ENCODE measurements at places on chromosomes 4 and X. TPM values are rescaled to one million over a fixed set of nuclear protein-coding genes. Genes with fewer than 3 reads are reported as not detected.
A peak's percentile ranks its signal among the peaks of the same experiment; 100 is the strongest.

GRCh38 chr4:79173186-79173585 lies 152.7 kb downstream of the NAA11 start:
- DNase-seq, result no peak

DNA sequence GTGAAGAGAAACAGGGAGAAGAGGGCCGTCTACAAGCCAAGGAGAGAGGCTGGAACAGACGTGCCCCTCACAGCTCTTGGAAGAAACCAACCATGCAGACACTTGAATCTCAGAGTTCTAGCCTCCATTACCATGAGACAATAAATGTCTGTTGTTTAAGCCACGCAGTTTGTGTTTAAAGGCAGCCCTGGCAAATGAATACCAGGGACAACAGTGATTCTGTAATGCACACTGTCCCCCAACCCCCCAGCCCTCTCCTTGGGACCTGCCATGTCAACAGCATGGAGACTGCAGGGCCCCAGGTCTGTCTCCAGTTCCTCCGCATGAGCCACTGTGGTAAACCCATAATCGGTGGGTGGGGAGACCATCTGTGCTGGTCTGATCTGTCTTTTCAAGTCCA lies 348.0 kb upstream of the KLF3 start:
- no peak for DNase-seq

- DNase-seq, result peak; percentile 81
These were observed 10.2 kb upstream of the MSANTD1 start for GRCh38 chr4:3238721-3239120.

Gene MTTP
- 0.79 TPM for total RNA-seq

Gene TMSB15C
- total RNA-seq, result 0.72 TPM

DNA sequence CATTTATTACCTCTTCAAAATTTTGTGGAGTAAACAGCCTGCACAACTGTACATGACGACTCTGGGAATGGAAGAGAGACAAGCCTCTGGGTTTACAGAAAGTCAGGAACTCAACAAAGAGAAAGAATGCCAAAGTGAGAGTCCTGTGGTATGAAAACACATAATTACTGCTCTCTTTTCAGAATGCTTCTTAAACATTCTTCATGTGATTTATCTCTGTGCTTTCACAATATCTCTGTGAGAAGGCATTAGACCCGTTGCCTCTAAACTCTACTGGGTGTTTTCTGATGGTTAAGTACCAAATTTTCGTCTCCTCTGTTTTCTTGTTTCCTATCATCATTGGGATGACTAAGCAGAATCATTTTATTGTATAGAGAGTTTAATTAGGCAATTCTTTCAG lies 966.6 kb upstream of the SLIT2 start:
- no peak for DNase-seq

- DNase-seq, result no peak
These were observed 72.6 kb upstream of the DHX15 start for GRCh38 chr4:24656906-24657305.

Gene IL2
- total RNA-seq, result 1.8 TPM

GRCh38 chrX:39682778-39683177 lies 415.0 kb downstream of the BCOR start:
- no peak for DNase-seq

Gene SRPK3
- 0.44 TPM for total RNA-seq

DNA sequence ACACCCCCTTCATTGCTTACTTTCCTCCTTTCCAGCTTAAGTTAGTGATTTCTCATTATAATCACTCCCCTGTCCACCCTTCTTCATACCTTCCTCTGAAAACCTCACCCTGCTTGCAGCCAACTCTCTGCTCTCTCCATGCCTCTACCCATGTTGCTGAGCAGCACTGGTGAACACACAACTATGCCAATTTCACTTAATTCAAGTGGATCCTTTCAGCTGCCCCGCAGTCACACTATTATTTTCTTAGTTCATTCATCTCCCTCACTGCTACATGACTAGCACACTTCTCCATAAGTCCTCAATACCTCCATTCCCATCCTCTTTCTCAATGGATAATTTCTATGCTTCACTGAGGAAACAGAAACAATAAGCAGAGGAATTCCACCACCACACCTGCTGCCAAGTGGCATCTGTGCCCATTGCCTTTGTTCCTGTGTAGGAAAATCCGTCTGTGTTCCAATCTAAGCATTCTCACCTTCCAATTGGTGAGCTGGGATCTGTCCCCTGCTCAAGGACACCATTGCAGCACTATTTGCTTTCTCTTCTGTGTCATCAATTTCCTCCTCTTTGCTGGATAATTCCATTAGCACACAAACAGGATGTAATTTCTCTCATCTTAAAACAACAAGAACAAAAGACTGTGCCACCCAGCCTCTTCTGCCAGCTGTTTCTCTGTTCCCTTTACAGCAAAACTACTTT lies 25.2 kb upstream of the PRSS48 start:
- no peak for DNase-seq

Gene UCHL1
- total RNA-seq, result 5.2 TPM

GRCh38 chr4:67861513-67861912 lies 22.3 kb downstream of the TMPRSS11D start:
- DNase-seq, result no peak

Gene KIT
- total RNA-seq, result 17.5 TPM

- no peak for DNase-seq
These were observed 41.9 kb upstream of the PDGFRA start for GRCh38 chr4:54187148-54187547.

DNA sequence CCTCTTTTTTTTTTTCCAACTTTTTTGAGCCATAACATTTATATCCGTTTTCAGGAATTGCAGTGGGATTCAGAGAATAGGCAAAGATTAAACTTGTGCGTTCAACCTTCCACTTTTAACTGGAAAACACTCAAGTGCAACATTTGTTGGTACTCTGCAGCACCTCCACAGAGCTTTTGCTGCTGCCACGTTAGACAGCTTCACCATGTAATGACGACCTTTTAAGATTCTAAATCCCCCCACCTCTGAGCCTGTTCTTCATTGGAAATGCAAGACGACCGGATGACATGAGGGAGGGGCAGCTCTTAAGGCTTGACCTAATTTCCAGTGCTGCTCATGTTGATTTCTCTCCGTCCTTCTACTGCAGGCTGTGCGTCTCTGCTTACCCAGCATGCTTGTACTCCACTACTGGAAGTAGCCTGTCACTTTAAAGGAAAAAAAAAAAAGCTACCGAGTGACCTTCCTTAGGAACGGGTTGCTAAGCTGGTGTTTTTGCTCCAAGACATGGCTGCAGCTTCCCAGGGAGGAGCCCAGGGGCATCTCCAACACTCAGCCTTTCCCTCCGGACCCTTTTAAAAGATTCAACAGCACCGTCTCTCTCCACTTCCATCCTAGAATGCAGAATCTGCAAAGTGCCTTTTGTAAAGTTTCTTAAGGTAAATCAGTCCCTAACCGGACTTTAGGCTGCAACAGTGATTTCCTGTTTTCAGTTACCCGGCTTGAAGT lies at the start of gene CC2D2A:
Gene CC2D2A (plus strand): TSS at position 481 of the 726 bp plus-strand sequence. CDS start 6,051 bp downstream, outside the sequence.
- DNase-seq, result no peak

- peak; percentile 34 for DNase-seq
These were observed 27.8 kb downstream of the DIPK2B start for GRCh38 chrX:45172890-45173289.

GRCh38 chr4:159075531-159075932 lies 27.3 kb upstream of the RAPGEF2 start:
- DNase-seq, result no peak

Gene ODAPH
- not detected for total RNA-seq

DNA sequence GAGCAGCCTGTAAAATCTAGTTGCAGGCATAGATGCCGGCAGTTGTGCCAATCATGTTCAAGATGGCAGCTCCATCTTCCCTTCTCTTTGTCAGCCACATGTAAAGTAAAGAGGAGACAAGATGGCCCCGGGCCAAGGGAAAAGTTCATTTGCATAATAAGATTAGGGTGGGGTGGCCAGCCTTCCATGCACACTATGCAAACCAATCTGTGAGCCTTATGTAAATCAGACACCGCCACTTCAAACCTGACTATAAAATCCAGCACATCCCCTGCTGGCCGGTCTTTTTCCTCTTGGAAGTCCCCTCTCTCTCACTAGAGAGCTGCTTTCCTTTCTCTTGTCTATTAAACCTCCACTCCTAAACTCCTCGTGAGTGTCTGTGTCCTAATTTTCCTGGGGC lies 78.9 kb upstream of the CBR4 start:
- DNase-seq, result no peak

Gene ZIC3
- total RNA-seq, result not detected

GRCh38 chrX:13808293-13808692 lies 8.6 kb downstream of the GPM6B start:
- DNase-seq, result no peak

DNA sequence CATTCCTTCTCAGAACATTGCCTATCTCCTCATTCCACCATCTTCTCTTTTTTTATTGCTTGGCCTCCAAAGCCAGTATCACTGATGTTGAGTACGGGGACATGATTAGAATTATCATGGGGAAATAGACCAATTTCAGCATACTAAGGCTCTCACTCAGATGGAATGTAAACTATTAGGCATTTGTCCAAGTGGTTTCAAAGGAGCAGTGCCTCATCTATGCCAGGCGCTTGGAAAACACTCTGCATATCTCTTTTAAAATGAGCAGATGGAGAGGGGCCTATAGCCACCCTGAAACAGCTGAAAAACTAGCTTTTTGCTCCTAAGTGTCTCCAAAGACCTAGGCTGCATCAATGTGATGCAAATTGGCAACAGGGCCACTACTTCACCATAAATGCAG lies 150.8 kb upstream of the DIPK2B start:
- DNase-seq, result no peak

Gene VGLL1
- total RNA-seq, result not detected

Gene F8A3
- 8.1 TPM for total RNA-seq

- no peak for DNase-seq
These were observed 18.4 kb upstream of the P2RY8 start for GRCh38 chrX:1555370-1555769.

DNA sequence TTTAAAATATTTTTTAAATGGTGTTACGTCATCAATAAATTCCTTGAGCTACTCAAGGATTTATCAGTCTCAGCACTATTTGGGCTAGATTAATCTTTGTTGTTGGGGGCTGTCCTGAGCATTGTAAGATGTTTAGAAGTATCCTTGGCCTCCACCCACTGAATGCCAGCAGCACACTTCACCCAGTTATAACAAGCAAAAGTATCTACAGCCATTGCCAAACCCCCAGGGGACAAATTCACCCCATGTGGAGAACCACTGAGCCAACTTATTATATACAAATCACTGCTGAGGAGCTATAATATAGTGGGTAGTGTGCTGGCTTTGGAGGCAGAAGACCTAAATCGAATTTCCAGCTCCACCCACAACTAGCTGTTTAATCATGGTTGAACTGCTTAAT lies 58.3 kb downstream of the ATP10D start:
- no peak for DNase-seq

DNA sequence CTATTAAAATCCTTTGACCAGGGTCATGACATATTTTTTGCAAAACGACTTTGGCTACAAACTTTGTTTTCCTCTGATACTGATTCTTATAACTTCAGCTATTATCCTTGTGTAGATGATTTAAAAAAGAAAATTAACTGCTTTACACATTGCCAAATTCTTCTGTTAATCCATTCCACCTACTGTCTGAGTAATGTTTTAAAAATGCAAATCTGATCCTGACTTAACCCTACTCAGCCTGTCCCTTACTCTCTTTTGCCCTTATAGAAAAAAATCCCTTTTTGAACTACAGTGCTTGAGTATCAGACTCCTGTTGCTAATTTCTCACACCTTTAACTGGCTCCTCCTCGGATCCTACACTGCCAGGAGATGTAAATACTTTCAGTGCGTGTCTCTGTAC lies 723.1 kb downstream of the ADGRL3 start:
- DNase-seq, result no peak

Gene FOXO4
- 29.7 TPM for total RNA-seq

- DNase-seq, result no peak
These were observed 159.0 kb downstream of the LRBA start for GRCh38 chr4:150855981-150856510.

GRCh38 chr4:53315300-53315699 lies 50.6 kb downstream of the SCFD2 start:
- no peak for DNase-seq

DNA sequence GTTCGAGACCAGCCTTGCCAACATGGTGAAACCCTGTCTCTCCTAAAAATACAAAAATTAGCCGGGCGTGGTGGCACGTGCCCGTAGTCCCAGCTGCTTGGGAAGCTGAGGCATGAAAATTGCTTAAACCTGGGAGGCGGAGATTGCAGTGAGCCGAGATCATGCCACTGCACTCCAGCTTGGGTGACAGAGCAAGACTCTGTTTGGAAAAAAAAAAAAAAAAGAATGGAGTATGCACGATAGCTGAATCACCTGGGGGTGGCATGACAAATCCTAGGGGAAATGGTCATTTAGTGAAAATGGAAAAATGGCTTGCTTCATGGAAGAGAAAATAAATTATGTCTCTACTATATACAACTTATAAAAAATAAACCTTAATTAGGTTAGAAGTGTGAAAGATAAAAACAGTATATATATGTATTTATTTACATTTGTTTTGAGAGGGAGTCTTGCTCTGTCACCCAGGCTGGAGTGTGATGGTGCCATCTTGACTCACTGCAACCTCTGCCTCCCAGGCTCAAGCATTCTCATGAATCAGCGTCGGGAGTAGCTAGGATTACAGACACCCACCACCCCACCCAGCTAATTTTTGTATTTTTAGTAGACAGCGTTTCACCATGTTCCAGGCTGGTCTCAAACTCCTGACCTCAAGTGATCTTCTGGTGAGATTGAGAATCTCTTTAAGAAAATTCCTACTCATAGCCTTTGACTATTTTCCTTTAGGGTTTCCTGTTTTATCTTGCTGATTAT lies 19.3 kb upstream of the ING2 start:
- no peak for DNase-seq

Gene CFP
- total RNA-seq, result 10.5 TPM

DNA sequence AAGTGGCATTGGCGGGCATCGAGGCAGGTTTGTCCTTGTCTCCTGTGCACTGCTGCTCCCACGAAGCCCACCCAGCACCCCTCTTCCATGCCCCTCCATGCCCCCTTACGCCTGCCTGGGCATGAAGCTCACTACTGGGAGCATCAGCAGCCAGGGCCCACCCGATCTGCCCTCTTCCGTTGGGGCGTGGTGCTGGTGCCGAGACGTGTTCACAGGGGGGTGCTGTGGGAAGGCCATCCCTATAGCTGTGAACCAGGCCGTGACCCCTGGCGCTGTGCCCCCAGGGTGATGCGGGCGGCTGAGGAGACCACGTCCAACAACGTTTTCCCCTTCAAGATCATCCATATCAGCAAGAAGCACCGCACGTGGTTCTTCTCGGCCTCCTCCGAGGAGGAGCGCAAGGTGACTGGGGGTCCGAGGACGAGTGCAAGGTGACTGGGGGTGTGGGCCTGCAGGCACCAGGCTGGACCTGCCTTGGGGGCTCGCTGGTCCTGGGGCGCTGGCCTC lies 19.3 kb upstream of the ADD1 start:
- no peak for DNase-seq

DNA sequence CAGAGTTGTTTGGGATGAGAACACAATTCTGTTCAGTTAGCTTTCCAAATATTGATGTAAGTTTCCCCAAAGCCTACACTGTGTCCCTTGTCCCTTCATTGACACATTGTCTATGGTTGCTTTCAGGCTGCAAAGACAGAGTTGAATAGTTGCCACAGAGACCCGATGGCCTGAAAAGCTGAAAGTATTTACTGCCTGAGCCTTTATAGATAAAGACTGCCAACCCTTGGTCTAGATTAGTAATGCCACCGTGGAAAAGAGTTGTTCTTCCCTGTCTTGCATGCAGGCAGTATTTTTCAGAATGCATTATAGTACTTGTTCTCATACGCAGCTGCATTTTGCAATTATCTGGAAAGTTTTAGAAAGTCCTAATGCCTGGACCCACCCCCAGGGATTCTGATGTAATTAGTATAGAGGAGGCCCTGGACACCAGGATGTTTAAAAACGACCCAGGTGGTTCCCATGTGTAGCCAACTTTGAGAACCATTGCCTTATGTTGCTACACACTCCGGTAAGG lies 180.8 kb downstream of the FRMPD4 start:
- no peak for DNase-seq

Gene HADH
- total RNA-seq, result 57.1 TPM

Gene NHSL2
- 12.4 TPM for total RNA-seq

All from upper lobe of left lung (tissue), 6 donors.